ENCODE measurements at places on chromosomes 7 and 10.

DNA sequence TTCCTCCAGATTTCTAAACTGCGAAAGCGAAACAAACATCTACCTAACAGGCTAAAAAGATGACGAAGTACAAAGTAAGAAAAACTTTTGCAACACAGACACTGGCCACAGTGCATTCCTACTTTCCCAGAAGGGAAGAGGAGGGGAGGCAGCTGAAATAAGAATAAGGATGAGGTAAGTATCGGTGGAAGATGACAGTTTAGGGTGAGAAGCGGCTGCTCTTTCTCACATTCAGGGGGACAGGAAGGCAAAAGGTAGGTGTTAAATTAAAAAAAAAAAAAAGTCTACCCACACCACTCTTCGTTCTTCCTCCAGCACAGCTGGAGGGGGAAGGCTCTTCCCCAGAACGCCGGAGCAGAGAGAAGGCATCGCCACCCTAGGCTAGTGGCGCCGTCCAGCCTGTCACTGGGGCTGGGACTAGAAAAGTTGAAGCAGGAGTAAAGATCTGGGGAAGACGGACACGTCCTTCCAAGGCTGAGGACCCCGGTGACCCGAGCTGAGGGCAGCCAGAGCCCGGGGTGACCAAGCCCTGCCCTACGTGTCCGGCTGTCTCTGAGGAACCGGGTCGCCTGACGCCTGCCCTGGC is 846 bp downstream of the DNAJC1 start:
- DNase-seq, result peak; percentile 53

GRCh38 chr7:77662869-77663268 is 33.4 kb upstream of the RSBN1L start:
- DNase-seq, result no peak

GRCh38 chr10:43059828-43060227 is 17.0 kb upstream of the RET start:
- DNase-seq, result no peak

- no peak for DNase-seq
These were observed 87.8 kb downstream of the NRCAM start for GRCh38 chr7:108368466-108368865.

- DNase-seq, result no peak
These were observed 324.0 kb downstream of the WDR37 start for GRCh38 chr10:1380088-1380671.

- DNase-seq, result peak; percentile 89
These were observed 74.8 kb upstream of the HDAC9 start for GRCh38 chr7:18420748-18421147.

DNA sequence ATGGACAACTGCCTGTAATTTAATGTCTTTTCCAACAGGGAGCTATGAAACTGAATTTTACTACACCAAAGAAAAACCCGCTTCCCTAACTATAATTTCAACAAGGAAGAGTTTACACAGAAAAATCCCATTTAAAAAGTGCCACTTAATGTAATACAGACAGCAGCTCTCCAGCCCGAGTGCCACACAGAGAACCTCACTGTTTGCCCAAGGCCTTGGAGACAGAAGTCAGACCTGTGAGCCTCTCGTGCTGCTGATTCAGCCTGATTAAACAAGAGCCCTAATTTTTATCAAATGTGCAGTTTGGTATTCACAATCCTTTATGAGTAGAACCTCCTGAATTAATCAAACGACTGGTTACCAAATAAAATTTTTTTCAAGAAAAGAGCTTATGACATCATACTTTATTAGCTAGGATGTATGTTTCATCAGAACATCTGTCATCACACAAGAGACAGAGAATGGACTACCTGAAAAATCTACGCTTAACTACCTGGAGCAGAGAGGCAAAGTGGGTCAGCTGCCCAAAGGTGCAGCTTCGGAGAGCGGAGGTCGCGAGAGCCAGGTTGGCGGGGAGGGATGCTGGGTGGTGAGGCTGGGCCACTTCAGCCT is 543.6 kb downstream of the SDK1 start:
- no peak for DNase-seq

DNA sequence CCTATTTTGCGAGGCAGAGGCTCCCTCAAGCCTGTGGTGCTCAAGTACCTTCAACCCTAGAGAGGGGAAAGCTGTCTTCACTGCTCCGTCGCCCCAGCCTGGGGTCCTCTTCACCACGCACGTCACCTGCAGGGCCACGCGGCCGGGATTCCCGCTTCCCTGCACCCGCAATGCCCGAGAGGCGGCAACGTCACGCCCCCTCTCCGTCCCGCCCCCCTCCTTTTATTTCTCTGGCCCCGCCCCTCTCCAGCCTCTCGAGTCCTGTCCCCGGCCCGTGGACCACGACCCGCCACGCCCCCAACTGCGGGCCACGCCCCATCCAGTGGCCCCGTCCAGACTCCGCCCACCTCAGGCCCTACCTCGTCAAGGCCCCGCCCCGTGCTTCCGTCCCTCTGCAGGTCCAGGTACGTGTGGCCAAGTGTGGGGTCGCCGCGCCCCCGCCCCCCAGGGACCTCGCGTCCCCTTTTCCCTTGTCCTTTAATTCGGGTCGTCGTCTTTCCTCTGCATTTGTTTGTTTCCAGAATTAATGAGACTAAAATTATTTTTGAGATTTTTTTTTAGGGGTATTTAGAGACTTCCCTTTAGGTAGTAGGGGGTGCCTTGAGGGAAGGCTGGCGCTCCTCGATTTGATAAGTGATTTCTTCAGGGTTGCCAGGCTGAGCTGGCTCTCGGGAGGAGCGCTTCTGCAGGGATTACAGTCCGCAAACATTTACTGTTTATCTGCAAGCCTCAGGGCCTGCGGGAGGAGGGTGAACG is 69.8 kb upstream of the BAIAP2L1 start:
- no peak for DNase-seq

- DNase-seq, result no peak
These were observed 369.9 kb upstream of the KCND2 start for GRCh38 chr7:119903085-119903484.

DNA sequence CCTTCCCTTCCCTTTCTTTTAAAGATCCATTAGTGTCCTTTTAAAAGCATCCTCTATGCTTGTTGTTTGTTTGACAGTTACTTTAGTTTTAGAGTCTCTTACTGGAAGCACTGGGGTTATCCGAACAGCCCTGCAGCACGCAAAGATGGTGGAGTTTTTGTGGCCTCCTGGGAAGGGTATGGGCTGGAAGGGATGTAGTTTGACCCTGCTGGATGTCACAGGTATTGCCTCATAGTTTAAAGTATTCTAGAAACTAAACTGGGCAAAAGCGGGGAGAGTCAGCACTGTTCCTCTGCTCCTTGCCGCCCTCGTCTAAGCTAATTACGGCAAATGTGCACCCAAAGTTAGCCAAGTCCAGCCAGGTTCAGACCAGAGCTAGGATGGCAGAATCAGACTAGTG is 35.8 kb upstream of the GNAI1 start:
- no peak for DNase-seq

DNA sequence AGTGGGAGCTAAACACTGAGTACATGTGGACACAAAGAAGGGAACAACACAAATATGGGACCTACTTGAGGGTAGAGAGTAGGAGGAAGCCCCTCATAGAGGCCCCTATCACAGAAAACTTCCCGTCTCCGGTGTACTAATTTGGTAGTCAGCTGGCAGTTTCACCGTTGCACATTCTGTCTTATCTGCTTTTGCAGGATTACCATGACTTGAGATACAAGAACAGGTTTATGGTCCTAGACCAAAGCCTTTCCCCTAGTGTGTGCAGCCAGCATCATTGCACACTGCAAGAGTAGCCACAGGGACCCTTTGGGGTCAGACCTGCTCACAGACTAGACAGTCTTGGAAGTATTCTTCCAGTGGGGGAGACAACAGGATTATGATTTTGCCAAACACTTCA is 5.9 kb upstream of the IFIT1B start:
- no peak for DNase-seq

GRCh38 chr10:98246911-98247805 is 20.8 kb downstream of the LOXL4 start:
- DNase-seq, result no peak

- DNase-seq, result no peak
These were observed 26.8 kb downstream of the PROSER2 start for GRCh38 chr10:11849911-11850310.

DNA sequence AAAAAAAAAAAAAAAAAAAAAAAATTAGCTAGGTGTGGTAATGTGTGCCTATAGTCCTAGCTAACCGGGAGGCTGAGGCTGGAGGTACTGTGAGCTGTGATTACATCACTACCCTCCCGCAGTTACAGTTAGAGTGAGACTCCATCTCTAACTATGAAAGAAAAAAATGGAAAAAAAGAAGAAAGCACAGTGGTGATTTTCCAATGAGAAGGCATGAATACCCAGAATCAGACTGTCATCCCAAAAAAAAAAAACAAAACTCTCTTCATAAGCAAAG is 269.9 kb upstream of the MKLN1 start:
- DNase-seq, result no peak

DNA sequence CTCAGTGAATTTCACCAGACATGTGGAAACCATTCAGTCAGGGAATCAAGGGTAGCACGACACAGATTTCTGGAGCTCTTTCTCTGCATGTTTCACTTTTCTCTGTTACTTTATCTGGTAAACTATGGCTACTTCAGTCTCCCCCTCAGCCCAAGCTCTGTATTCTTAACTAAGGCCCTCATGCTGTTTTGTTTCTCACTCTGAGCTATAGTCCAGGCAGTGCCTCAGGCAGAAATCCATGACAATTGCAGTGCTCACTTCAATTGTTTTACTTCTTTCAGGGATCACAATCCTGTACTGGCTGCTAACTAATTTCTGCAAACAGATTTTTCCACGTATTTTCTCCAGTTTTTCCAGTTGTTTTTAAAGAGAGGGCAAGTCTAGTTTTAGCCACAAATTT is 1599.9 kb upstream of the LRRTM3 start:
- DNase-seq, result no peak

- no peak for DNase-seq
These were observed 50.0 kb downstream of the NKX6-2 start for GRCh38 chr10:132735923-132736391.

DNA sequence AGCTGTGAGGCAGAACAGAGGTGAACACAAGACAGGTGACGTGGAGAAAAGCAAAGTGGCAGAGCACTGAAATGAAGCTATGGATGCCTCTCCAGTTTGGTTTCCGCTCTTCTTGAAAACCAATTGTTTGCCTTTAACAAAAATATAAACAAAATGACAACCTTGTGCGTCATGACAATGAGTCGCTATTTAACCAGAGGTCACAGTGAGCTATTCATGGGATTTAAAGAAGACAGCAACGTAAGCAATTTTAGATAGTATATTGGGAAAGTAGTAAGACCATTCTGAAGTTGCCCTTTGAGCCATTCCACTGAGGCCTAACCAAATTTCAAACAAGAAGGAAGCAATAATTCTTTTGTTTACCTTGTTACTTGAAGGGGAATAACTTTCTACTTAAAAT is 15.2 kb upstream of the LRRTM3 start:
- no peak for DNase-seq

DNA sequence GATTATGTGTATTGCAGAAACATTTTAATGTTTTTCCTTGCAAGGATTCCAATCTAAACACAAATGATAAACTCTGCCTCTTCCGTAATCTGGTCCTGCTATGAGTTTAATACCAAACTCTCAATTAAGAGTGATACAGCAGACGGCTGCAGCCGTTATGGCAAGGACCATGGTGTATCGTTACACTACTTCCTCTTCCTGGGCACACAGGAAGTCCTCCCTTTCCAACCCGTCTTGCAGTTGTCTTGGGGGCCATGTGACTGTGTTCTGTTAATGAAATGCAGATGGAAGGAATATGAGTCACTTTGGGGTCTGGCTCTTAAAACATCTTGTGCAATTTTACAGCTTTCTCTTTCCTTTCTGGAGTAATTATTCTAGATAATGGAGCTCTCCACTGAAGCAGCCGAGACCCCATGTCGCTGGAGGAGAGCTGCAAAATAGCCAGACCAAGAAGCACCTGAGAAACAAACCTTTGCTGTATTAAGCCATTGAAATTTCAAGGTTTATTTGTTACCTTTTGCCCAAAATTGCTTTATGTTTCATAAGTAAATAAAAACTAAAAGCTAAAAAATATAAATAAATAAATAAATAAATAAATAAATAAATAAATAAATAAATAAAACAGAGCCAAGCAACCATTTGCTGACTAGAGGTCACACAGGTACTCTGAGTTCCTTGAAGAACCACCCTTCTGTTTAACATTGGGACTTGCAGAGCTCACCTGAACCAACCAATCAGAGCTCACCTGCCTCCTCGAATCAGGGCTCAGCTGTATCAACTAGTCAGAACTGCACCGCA is 74.7 kb downstream of the FRMPD2 start:
- DNase-seq, result no peak

DNA sequence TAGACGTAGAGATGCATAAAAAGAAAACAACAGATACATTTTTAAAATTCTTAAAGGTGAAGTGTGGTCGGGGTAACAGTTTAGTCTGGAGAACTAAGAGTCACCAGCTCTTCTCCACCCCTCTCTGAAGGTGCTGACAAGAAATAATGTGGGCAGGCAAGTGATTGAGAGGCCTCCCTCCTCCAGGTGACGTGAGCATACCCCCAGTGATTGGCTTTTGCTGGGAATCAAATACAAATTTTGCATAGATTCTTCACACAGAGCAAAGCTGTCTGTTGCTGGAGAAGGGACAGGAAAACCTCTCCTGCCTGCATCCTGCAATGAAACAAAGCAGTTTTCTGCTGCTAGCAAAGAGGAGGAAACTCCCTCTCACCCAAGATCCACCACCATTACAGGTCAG is 115.0 kb downstream of the DGKB start:
- DNase-seq, result no peak

GRCh38 chr7:93882468-93882867 is 8.1 kb downstream of the TFPI2 start:
- DNase-seq, result no peak

- no peak for DNase-seq
These were observed 100.1 kb downstream of the BTRC start for GRCh38 chr10:101453791-101454718.

DNA sequence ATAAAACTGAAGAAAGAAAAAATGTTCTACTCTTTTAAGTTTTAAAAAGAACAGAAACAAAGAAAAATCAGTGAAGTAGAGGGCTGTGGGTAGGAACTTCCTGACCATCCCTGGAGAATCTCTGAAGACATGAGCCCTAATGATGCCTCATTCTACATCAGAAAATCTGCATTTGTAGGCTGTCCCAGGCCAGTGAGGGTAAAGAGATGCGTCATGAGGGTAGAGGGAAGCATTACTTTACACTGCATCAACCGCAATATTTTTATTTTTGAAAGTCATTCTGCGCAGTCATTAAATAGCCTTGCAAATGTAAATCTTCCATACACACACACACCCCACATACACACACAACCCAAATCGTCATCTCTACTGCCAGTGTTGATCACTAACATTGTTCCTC is 82.1 kb upstream of the CABCOCO1 start:
- DNase-seq, result no peak

DNA sequence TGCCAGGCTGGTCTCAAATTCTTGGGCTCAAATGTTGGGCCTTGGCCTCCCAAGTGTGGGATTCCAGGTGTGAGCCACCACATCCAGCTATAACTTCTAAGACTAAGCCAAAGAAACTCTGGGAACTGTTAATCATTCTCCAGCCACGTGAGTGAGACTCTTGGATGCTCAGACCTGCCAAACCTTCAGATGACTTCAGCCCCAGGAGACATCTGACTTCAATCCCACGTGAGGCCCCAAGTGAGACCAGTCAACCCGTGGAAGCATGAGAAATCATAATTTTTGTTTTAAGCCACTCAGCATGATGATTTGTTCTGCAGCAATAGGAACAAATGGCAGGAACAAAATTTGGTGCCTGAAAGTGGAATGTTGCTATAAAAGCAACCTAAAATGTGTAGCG is 4.3 kb upstream of the PCBD1 start:
- DNase-seq, result no peak
